NB4 (cell line): ENCODE measurements at places on chromosomes 11 and 22.

DNA sequence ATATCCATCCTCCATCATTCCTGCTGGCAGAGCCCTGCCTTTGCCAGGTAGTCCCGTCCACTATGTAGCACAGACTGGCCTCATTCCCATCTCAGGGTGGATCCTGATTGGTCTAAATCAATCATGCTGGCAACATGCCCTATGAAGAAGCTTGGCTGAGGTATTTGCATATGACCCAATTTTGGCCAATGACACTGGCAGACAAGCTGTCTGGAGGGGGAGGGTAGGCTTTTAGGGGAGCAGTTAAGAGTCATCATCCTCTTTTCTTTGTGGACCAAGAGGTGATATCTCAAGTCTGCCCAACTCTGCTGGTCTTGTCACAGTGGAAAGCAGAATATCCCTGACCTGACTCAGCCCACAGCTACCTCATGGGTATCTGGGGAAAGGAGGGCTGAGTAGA is 5.1 kb downstream of the CCDC89 start:
- DNase-seq = no peak

GRCh38 chr11:61961570-61962212 is 5.7 kb downstream of the FTH1 start:
- DNase-seq = no peak

DNA sequence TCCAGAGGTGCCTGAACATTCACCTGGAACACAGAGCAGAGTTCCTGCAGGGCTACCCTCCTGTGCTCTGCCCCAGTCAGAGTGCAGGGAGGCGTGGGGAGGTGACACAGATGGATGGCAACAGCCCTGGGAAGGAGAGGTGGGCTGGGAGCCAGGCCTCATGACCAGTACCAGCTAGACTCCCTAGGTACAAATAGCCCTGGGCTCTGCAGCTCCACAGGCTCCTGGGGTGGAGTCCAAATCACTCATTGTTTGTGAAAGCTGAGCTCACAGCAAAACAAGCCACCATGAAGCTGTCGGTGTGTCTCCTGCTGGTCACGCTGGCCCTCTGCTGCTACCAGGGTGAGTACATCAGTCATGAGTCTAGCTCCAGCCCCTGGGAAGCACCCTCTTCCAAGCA is at the start of gene SCGB1D2:
Gene SCGB1D2, plus strand, starts transcription at position 219 of the 400 bp plus-strand sequence. Its CDS starts 69 bp downstream, at position 288.
- DNase-seq = no peak

- no peak for DNase-seq
These were observed 51.6 kb downstream of the DHCR7 start for GRCh38 chr11:71396548-71397123.

DNA sequence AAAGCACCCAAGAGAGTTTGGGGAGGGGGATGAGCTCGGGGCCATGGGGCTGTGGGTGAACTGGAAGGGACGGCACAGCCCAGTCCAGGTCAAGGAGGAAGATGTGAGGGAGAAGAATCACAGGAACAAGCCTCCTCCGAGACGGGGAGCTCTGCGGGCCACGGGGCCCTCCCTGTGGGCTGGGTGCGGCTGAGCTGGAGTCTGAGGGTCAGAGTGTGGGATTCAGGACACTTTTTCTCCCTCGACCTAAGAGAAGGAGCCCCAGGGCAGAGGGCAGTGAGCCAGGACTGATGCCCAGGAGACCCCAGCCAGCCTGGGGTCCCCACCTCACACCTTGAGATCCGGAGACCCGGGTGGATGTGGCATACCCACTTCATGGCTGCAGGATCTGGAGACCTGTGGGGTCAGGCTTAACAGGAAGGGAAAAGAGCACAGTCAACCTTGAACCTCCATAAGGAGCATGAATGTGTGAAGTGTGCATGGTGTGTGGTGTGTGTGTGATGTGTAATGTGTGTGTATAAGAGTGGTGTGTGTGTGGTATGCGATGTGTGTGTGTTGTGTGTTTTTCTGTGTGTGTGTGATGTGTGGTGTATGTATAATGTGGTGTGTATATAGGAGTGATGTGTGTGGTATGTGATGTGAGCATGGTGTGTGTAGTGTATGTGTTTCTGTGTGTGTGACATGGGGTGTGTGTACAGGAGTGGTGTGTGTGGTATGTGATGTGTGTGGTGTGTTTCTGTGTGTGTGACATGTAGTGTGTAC is 504.6 kb downstream of the BRD1 start:
- DNase-seq = no peak

- DNase-seq = no peak
These were observed 2.1 kb upstream of the SHANK3 start for GRCh38 chr22:50670513-50670912.

GRCh38 chr11:73907191-73907590 is 30.4 kb downstream of the PAAF1 start:
- peak; percentile 62 for DNase-seq

DNA sequence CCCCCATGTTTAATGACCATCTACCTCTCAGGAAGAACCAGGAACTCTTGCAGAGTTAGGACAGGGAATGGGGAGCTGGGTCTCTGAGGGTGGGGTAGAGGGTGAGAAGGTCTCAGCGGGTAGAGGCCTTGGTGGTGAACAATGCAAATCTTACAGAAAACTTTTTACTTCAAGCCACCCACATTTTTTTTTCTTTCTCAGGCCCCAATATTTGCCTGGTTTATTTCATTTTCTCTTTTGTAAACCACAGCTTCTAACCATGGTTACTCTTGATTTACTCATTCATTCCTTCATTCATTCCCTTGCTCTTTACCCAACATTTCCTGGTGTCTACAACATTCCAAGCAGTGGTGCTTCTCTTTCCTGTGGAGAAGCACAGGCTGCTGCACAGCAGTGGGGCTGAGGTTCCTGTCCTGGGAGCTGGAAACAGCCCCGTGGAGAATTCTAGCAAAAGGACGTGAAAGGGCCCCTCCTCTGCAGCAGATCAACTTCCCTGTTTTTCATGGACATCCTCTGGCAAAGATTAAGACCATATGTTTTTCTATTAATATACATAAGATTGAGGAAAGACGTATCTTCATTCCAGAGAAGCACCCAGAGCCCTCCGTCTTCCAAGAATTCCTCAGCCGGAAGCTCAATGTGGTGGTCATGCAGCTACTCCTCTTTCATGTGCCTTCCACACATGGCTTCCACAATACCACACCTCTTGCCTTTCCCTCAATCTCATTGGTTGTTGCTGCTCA is 224.4 kb upstream of the SESN3 start:
- no peak for DNase-seq

DNA sequence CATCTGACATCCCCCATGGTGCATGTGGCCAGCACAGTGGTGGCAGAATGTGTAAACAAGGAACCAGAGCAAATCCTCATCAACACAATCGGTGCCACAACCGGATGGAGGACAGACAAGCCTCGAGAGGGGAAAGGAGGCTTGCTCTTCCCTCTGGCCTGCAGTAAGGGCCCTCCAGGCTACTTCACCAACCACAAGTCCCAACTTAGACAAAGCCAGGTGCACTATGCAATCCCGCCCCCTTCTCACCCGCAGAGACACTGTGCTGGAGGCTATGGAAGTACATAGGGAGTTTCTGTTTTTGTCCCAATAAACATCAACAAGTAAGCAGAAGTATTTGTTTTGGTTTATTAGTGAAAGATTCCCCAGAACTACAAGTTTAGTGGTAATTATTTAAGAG is 54.3 kb downstream of the SPATA19 start:
- no peak for DNase-seq

DNA sequence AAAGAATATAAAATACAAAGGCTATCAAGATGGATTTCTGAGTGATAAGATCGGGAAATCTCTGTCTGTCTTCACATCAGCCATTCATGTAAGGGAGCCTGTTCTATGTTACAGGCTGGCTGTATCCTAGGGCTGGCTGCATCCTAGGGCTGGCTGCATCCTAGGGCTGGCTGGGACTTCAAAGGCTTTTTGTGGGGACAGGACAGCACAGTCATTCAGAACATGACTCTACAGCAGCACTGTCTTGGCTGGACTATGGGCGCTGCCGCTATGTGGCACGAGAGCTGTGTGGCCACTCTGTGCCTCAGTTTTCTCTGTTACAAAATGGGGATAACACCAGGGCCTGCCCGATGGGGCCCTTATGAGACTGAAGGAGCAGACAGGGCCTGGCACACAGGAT is 10.2 kb downstream of the ADAMTS8 start:
- no peak for DNase-seq

DNA sequence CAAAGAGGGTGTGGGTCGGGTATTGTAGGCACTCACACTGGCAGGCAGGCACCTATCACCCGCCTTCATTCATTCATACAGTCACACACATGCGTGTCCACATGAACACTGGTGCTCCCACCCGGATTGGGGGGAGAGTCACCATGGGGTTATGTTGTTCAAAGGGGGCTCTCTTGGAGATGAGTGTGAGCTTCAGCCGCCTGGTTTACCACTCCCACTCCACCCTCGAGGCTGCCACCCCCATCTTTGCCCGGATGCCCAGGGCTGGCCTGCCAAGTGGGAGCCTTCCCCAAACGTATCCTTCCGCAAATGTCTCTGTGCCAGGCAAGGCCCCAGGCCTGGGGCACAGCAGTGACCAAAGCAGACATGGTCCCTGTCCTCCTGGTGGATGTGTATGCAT is 22.6 kb downstream of the MRGPRD start:
- no peak for DNase-seq

GRCh38 chr22:46564084-46564714 is 26.8 kb upstream of the CELSR1 start:
- DNase-seq = no peak

DNA sequence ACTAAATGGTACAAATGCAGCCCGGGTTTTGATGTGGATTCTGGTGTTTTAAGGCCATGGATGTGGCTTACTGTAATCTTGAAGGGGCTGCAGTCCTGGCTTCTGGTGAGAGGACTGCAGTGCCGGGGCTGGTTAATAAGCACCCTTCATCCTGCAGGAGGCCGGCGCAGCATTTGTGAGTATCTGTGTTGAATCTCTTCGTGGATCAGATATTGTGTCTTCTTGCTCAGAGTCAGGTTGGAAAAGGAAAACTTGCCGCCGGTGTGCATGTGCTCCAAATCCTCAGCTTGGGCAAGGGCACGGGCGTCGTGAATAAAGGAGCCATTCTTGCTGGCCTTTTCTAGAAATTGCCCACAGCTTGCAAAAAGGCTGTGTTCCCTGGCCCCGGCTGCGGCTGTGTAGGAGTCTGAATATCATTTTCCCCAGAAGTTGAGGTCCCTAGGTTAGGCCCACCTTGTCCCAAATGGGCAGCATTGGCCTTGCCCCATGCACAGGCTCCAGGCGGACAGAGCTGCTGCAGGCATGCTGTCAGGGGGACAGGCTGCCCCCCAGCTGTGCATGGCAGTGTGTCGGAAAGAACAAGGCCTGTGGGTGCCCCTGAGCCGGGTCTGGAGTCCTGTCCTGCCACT is 28.9 kb upstream of the PARVB start:
- no peak for DNase-seq

GRCh38 chr11:35526370-35526792 is 965 bp upstream of the PAMR1 start:
- DNase-seq = peak; percentile 23

DNA sequence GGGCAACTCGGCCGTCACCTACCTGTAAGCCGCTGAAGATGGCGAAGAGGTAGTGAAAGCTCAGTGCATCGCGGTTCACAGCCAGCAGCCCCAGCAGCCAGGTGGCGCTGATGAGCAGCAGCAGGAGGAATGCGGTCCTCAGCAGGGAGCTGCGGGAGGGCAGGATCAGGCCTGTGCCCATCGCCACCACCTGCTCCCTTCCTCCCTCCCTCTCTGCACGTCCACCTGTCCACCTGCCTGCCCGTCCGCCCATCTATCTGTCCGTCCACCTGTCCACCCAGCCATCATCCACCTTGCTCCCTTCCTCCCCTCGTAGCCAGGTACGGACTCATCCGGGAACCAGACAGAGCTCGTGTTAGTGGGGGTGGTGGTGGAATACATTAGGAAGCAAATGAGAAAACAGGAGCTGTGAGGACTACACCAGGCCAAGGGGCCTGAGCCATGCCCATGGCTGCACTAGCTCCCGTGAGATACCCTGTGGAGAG is 32.2 kb downstream of the TRMU start:
- peak; percentile 61 for DNase-seq

DNA sequence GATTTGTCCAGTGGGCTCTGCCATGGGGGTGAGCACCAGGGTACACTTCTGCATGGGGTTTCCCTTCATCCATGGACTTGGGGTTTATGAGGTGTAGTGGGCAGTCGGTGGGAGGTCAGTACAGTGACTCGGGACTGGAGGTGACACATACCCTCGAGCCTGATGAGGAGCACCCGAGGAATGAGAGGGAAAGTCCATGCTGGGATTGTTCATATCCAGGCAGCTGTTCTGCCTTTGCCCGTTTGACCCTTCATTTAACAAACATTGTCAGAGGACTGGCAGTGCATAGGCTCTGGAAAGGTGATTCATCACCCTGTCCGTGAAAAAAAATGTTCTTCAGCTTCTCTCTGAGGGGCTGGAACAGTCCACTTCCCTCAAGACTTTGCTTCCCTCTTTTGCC is 2.7 kb downstream of the NAV2 start:
- DNase-seq = no peak

DNA sequence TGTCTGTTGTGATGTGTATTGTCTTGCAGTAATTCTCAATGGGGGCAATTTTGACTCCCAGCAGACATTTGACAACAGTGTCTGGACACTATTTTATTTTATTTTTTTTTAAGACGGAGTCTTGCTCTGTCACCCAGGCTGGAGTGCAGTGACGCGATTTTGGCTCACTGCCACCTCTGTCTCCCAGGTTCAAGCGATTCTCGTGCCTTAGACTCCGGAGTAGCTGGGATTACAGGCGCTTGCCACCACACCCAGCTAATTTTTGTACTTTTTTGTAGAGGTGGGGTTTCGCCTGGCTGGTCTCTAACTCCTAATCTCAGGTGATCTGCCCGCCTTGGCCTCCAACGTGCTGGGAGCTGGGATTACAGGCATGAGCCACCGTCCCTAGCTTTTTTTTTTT is 1.4 kb downstream of the RPS6KB2 start:
- DNase-seq = no peak

GRCh38 chr11:69686452-69686851 is 11.3 kb upstream of the LTO1 start:
- DNase-seq = no peak

DNA sequence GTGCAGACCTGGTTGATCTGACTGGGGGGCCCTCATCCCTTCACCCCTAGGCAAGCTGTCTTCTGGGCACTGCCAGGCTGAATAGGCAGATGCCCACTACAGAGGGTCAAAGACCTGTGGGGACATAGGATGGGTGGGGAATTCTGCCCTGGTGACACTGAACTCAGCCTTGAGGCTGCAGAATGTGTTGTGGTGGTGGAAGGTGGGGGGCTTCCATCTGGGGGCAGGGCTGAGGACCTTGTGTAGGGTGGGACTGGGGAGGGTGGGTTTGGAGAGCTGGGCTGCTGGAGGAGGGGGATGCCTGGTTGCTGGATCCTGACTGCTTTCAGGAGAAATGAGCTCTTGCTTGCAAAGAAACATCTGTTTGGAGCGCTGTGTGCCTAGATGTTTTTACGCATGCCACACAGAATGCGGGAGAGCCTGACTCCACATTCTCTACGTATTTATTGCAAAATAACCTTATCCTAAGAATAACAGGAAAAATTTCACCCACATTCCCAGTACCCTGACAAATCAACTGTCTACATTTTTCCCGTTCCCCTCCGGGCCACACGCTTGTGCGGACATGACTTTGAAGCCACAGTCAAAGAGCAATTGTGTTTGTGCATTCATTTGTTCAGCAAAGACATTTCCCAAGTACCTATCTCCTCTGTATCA is 18.3 kb downstream of the SMIM38 start:
- DNase-seq = no peak
